RKO (cell line): ENCODE measurements at places on chromosomes 4 and X.

DNA sequence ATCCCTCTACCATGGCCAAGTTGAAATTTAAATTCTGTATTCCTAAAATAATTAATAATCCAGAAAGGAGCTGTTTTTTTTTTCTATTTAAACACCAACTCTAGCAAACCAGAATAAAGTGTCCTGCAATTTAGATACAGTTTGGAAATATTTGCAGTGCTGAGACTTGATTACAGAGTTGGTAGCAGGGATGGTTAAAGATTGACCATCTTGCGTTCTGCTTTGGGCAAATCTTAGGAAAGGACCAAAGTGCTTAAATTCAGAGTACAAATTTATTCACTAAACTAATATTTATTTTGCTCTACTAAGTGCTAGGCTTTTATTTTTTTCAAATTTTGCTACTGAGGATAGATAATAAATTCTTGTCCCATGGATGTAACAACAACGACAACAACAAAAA is 180.2 kb upstream of the AADAT start:
- DNase-seq, result no peak

- no peak for DNase-seq
Observed at GRCh38 chr4:86959588-86960500, 25.0 kb downstream of the AFF1 start.

DNA sequence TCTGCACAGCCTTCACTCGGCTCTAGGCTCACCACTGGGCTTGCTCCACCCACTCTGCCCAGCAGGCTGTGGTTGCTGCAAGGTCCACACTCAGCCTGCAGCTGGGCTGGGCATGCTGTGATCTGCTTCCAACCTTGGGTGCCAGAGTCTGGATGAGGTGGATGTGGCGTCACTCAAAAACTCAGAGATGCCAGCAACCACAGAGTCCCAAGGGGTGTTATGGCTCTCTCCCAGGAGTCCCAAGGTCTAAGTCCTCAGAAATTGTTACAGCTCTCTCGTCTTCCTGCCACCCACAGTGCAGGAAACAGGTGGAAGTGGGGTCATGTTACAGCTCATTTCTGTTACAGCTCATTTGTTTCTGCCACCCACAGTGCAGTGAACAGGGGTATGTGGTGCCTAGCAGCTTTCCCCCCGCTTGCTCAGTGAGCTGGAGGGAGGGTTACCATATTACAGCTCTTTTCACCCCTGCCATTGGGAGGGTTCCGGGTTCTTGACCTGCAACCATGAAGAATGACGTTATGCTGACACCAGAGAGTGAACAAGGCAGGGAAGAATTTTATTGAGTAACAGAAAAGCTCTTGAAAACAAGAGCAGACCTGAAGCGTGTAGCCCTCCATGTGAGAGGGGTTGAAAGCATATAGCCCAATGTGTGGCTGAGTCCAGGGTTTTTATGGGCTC is 893.9 kb downstream of the PCDH7 start:
- no peak for DNase-seq

DNA sequence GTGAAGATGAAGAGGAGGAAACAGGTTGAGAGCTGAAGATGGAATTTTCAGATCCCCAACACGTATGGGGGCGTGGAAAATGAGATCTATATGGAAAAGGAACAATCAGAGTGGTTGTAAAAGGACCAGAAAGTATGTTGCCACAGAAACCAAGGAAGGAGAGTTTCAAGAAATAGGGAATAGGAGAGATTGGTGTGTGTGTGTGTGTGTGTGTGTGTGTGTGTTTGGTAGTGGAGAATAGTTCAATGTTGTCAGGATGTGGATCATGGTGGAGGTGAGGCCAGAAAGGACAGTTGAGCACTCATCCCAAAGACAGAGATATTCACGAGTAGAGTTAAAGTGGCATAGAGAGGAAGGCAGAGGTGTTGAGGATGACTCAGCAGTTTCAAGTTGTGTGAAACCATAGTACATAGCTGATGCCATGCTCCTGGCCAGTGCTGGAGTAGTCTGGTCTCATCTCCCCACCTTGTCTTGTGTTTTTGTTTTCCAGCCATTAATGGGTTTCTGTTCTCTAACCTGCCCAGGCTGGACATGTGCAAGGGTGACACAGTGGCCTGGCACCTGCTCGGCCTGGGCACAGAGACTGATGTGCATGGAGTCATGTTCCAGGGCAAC is 36.1 kb downstream of the HEPH start:
- no peak for DNase-seq

- no peak for DNase-seq
Observed at GRCh38 chr4:20639346-20639745, 60.9 kb upstream of the PACRGL start.

DNA sequence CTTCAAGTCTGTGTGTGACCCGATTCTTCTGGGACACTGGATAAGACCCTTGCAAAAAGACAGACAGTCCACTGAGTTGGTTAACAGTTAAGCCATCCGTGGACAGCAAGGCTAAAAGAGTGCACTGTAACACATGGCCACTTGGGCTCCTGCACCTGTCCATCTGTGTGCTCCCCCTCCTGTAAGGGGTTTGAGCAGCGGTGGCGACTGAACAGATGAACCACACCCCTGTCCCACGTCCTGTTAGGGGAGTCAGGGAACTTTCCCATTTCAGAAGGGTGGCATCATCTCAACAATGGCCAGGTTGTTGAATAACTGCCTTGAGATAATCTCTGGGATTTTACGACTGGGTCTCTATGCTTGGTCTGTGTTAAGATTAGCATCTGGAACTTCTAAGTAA is 178.6 kb downstream of the GRXCR1 start:
- no peak for DNase-seq

GRCh38 chr4:132384709-132385108 is 764.4 kb upstream of the PCDH10 start:
- no peak for DNase-seq

GRCh38 chr4:83731609-83732008 is 195.7 kb downstream of the GPAT3 start:
- DNase-seq, result peak; percentile 65

DNA sequence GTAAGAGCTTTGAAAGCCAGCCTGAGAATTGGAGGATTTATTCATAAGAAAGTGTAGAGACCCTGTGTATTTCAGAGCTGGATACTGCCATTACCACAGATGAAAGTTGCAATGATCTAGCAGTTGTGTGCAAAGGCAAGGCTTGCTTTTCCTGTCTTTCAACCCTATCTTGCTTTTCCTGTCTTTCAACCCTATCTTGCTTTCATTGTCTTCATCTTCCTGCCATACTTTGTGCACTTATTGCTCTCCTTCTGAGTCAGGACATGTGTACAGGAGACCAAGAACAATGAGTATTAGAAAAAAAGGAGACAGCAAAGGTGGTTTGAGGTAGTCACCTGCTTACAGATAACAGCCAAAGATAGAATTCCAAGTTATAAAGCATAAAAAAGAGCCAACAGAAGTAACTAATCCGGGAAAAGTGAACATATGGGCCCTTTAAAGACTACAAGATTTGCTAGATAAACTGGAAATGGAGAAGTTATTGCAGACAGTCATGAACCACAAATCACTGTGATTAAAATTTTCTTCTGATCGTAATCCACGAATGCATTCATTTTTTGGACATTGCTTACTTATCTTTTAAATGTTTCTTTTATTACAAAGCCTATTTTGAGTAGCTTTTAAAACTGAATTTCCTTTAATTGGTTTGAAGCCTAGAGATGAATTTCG is 17.2 kb downstream of the C1QTNF7 start:
- DNase-seq, result no peak

- DNase-seq, result no peak
Observed at GRCh38 chrX:44344194-44344593, 722 bp upstream of the EFHC2 start.

DNA sequence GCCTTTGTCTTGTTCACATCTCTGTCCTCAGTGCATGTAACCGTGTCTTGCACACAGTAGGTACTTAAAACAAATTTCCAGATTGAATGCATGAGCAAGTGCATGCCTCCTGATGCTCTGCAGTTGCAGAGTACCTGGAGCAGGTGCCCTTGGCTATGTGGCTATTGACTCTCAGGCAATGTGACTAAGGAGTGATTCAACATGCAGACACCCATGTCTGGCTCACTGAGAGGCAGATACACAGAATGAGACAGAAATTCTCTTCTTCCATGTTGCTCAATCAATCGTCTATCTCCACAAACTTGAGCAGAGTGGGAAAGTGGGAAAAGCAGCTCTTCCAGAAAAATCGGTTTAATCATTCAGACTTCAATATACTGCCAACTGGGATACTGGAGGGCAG is 111.0 kb downstream of the CHRDL1 start:
- DNase-seq, result peak; percentile 21
